ENCODE measurements at places on chromosomes 12 and 14.

DNA sequence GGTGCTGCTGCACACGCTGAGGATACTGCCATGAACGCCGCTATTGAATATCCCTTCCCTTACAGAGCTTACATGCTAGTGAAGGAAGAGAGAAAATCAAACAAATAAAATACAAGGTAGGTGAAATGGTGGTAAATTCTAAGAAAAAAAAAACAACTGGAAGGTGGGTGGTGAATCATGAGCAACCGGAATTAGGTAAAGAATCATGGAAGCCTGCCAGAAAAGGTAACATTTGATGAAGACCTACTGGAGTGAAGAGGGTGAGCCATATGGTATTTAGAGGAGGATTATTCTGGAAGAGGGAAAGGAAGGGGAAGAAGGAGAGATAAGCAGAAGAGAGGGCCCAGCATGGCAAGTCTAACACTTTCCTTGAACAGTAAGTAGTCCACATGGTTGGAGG, 76.1 kb downstream of the LRIG3 start:
- no peak for DNase-seq

GRCh38 chr12:63276537-63277365, 125.8 kb upstream of the AVPR1A start:
- DNase-seq, result peak; percentile 39

GRCh38 chr14:24366721-24367513, 1.1 kb upstream of the NFATC4 start:
- DNase-seq, result no peak

DNA sequence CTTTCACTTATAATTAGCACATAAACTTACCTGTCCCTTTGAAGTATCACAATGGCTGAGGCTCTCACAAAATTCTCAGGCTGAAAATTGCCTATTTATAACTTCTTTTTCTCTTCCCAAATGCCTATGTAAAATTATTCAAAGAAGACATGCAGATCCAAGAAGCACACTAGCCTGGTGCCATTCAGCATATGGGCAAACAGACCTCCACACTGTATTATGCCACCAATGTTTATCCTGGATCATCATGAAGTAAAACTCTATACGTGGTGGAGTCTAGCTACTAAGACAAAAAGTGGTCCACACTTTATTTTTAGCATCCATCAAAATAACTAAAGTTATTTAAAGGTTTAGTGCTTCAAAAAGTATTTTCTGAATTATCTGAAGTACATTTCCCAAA, 15.8 kb downstream of the TC2N start:
- no peak for DNase-seq

DNA sequence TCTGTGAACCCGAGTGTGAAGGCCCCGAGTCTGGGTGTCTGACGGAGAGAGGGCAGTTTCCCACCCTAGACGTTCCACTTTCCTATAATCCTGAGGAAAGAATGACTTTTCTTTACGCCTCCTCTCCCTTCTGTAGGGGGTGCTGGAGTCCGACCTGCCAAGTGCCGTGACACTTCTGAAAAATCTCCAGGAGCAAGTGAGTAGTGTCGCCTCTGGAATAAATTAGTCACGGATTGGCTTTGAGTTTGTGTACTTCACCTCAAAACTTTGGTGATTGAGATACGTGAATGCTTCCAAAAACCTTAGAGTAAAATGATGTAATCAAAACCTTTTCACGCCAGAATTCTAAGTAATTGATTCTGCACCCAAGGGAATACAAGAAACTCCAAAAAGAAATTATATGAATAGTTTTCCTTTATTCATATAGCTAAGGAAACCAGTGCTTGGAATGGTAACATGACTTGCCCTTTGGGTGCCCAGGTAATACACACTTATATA, 452 bp downstream of the NGDN start:
- DNase-seq, result no peak

DNA sequence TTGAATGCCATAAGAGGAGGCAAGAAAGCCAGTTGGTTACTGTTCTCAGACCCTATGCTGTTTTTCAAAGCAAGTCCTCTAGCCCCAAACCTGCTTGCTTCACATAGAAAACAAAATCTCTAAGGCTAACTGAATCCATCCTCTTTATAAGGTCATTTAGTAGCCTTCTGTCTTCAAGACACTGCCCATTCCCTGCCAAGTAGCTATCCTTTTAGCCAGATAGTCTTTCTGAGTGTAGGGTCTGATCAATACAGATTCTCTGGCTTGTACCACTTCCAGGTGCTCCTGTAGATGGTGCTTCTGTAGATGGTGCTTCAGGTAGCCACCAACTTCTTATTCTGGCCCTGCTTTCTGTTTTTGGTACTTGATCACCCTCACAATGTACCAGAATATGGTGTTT, 15.9 kb upstream of the CCER1 start:
- no peak for DNase-seq

GRCh38 chr12:127297327-127297726, 969.6 kb upstream of the TMEM132C start:
- no peak for DNase-seq

DNA sequence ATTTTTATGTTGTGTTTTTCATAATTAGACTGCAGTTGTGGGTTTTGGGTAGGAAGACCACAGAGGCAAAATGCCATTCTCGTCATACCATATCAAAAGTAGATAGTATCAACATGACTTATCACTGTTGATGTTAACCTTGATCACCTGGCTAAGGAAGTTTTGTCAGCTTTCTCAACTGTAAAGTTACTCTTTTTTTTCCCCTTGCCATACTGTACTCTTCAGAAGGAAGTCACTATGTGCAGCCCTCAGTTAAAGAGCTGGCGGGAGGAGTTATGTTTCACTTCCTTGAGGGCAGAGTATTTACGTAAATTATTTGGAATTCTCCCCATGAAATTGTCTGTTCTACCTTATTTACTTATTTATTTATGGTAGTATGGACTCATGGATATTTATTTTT, 78.7 kb downstream of the PRORP start:
- DNase-seq, result no peak

- DNase-seq, result no peak
These were observed 907 bp upstream of the EFS start for GRCh38 chr14:23365732-23366425.

GRCh38 chr12:124418156-124418555, 123.3 kb downstream of the RFLNA start:
- no peak for DNase-seq

DNA sequence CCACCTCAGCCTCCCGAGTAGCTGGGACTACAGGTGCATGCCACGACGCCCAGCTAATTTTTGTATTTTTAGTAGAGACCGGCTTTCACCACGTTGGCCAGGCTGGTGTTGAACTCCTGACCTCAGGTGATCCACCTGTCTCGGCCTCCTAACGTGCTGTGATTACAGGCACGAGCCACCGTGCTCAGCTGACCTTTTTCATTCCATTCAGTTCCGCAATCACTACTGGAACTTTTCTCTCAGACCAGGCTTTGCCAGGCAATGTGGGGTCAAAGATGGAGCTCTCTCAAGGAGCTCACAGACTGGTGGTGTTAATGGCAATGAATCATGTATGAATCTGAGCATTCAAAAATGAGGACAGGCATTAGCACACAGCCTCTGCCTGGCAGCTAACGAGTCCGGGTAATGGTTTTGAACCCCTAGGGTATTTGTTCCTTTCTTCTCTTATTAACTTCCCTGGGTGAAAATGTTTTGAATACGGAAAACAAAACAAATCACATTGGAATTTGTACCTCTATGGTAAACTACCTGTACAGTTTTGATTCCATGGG, 9.4 kb upstream of the TCHP start:
- DNase-seq, result no peak

GRCh38 chr14:32447371-32447770, 118.3 kb downstream of the AKAP6 start:
- DNase-seq, result no peak

- no peak for DNase-seq
These were observed 58.1 kb upstream of the PCED1B start for GRCh38 chr12:47021298-47021697.

GRCh38 chr14:89773151-89773550, 181.4 kb downstream of the EFCAB11 start:
- no peak for DNase-seq

DNA sequence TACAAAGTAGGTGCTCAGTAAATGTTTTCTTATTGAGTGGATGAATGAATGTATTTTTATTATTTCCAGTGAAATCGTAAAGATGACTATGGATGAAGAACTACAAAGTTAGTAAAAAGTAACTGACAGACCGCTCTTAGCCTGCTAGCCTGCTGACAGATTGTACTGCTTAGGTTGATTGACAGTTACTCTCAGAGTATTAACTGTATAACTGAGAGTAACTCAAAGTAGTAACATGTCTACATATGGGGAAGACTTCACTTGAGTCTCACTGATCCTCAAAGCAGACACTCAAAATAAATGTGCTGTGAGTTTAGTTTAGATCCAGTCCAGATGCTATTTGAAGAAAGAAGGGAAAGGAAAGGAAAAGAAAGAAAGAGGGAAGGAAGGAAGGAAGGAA, 272.3 kb upstream of the AMIGO2 start:
- no peak for DNase-seq

- no peak for DNase-seq
These were observed 23.1 kb downstream of the BICDL1 start for GRCh38 chr12:120012067-120012621.

DNA sequence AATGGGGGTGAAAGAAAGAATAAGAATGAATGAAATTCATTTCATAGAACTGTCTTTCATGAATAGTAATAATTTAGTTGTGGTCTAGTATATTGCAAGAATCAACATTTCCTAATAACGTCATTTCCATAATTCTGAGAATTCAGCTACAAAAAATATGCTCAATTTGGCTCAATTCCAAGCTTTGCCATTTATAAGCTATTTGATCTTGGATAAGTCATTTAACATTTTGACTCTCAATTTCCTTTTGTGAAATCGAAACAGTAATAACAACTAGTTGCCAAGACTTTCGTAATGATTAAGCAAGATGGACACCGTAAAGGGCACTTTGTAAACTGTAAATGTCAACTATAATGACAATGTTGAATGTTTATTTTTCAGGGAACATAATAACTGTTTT, 18.1 kb downstream of the NOS1 start:
- DNase-seq, result no peak

DNA sequence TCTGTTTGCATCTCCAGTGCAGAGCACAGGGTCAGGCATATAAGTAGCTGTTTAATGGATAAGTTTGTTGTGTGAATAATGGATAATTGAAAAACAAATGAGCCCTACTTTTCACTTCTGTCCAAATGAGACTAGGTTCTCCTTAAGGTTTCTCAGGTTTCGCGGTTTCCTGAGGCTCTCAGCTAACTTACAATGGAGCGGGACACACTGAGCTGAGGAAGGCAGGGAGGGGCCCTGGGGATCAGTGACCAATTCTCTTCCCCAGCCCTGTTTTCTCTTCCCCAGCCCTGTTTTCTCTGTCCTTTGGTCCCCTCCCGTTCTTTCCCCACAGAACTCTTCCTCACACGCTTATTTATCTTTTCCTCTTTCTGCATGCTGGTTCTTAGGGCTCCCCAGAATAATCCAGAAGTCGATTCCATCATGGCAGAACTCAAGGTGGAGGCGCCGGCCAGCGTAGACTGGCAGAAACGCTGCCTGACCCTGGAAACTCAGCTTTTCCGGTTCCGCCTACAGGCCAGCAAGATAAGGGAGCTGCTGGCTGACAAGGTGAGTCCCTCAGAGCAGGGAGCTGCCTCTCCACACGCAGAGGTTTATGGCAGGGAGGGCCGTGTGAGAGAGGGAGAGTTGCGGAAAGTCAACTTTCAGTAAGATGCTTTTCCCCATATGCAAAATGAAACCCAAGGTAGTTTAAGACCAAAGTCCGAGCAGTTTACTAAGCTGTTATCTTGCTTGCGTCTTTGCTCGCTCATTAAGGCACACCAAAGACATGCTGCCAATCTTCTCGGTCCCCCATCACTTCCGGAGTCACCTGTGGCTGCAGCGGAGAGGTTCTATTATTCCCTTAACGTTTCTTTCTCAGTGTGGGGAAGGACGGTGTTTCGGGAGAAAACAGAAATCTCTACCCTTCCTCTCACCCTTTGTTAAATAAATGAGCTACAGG, 8.6 kb downstream of the PLEKHH1 start:
- DNase-seq, result no peak

DNA sequence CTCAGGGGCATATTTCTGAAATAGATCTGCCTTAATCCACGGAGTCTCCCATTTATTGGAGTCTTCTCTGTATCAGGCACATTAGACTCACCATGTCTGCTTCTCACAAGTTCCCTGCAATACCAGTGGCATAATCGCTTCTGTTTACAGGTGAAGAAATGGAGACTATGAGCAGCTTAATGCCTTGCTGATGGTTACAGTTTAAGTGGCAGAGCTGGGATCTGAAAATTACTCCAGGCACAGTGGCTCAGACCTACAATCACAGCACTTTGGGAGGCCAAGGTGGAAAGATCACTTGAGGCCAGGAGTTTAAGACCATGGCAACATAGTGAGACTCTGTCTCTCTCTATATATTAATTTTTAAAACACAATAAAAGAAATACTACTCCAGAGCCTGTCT, 7.3 kb upstream of the RIC8B start:
- no peak for DNase-seq

- no peak for DNase-seq
These were observed 215.0 kb upstream of the USP15 start for GRCh38 chr12:62045211-62045610.

DNA sequence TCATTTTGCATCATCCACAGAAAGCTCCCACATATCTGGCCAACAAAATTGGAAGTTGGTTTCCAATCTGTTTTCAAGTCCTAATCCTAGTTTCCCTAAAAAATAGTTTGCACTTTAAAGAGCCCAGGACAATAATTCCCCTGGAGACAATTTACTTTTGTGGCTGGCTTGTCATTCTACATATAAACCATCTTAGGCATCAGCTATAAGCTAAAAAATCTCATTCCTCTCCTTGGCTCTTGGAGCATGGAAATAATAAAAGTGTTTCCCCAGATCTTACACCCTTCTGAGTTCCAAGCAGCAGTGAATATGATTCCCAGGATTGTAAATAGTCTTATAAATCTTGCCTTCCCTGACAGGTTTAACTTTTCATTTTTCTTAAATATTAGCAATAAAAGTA, 89.1 kb upstream of the NUDT4 start:
- no peak for DNase-seq

GRCh38 chr12:131836714-131837397, 8.7 kb downstream of the MMP17 start:
- DNase-seq, result no peak

DNA sequence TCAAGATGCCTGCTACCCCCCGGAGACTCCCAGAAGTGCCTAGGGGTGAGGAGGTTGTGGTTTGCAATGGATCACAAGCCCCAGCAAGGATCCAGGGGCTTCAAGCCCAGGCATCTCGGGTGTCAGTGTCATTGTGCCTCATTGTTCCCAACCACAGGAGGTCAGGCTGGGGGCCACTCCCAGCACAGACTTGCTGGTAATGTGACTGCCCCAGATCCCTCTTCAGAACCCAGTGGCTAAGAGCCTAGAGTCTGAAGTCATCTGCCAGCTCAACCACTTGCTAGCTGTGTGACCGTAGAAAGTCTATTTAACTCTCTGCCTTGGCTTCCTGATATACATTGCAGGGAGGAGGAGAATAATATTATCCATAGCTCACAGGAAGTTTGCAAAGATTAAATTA, 7.7 kb upstream of the ASB2 start:
- DNase-seq, result no peak

GRCh38 chr12:70966046-70966445, 45.5 kb upstream of the PTPRR start:
- DNase-seq, result no peak

- DNase-seq, result no peak
These were observed 467.8 kb downstream of the NRXN3 start for GRCh38 chr14:78637908-78638475.

All from right lobe of liver (tissue), 6 donors.